Neural crest cell (in vitro differentiated cells): ENCODE measurements at places on chromosomes 1 and 21. TPM values are rescaled to one million over a fixed set of nuclear protein-coding genes. Genes with fewer than 3 reads are reported as not detected.

The ENSA gene
- 177 TPM in 2 replicates for total RNA-seq

The OR2T6 gene
- not detected in 2 replicates for total RNA-seq

The CFHR1 gene
- 0.56 TPM in 1 of 2 replicates, not detected in the other for total RNA-seq

The GIPC2 gene
- not detected in 2 replicates for total RNA-seq

The AHCTF1 gene
- 40.4 and 47.3 TPM in 2 replicates for total RNA-seq

The FAM131C gene
- total RNA-seq, result 0.48 and 0.68 TPM in 2 replicates

The IL19 gene
- total RNA-seq, result not detected in 2 replicates

The MAB21L3 gene
- not detected in 2 replicates for total RNA-seq

The PTGFR gene
- 0.07 and 0.32 TPM in 2 replicates for total RNA-seq

The PLD5 gene
- total RNA-seq, result 0.84 and 1.1 TPM in 2 replicates

The RAP1GAP gene
- 5.3 and 7.4 TPM in 2 replicates for total RNA-seq

The NMNAT2 gene
- total RNA-seq, result 3.2 and 4.5 TPM in 2 replicates

The EFNA3 gene
- total RNA-seq, result 5.6 and 6.6 TPM in 2 replicates

The HNRNPCL4 gene
- not detected in 2 replicates for total RNA-seq

The FCRL2 gene
- not detected in 2 replicates for total RNA-seq

The FHAD1 gene
- 1.6 and 1.7 TPM in 2 replicates for total RNA-seq

The PLA2G2F gene
- not detected in 2 replicates for total RNA-seq

The CD101 gene
- 3.7 and 4.3 TPM in 2 replicates for total RNA-seq

The MAP3K7CL gene
- not detected in 2 replicates for total RNA-seq

The DCST1 gene
- not detected in 2 replicates for total RNA-seq

The POGZ gene
- 145 and 158 TPM in 2 replicates for total RNA-seq
